ENCODE measurements at places on chromosomes 16 and 17. TPM values are rescaled to one million over a fixed set of nuclear protein-coding genes. Genes with fewer than 3 reads are reported as not detected.

The DPEP2NB gene
- total RNA-seq, result not detected

The SLC9A5 gene
- 1.9 TPM for total RNA-seq

The KRTAP16-1 gene
- total RNA-seq, result not detected

The RPUSD1 gene
- 32.2 TPM for total RNA-seq

The SP6 gene
- total RNA-seq, result under 0.01 TPM

The TNS4 gene
- total RNA-seq, result not detected

The GPR139 gene
- not detected for total RNA-seq

The GINS2 gene
- 8.6 TPM for total RNA-seq

The PERCC1 gene
- not detected for total RNA-seq

The ZNF469 gene
- 9.7 TPM for total RNA-seq

The LRRC37B gene
- 14.2 TPM for total RNA-seq

The TBC1D3D gene
- not detected for total RNA-seq

The PRR15L gene
- total RNA-seq, result not detected

The BAIAP2 gene
- total RNA-seq, result 25.0 TPM

The ZP2 gene
- total RNA-seq, result not detected

The CEP295NL gene
- 5.6 TPM for total RNA-seq

The OSGIN1 gene
- total RNA-seq, result 3.2 TPM

The P2RX5 gene
- total RNA-seq, result 0.32 TPM

The ANKFN1 gene
- under 0.01 TPM for total RNA-seq

The KAT7 gene
- 43.2 TPM for total RNA-seq

The SCN4A gene
- under 0.01 TPM for total RNA-seq

The CIBAR2 gene
- total RNA-seq, result not detected

The C16orf46 gene
- 0.86 TPM for total RNA-seq

The ADAD2 gene
- not detected for total RNA-seq

The KRTAP1-5 gene
- total RNA-seq, result 16.4 TPM

The HS3ST3B1 gene
- total RNA-seq, result 7.4 TPM

The DNASE1L2 gene
- total RNA-seq, result 0.64 TPM

The GDPD3 gene
- total RNA-seq, result 0.43 TPM

The LDAF1 gene
- total RNA-seq, result 41.9 TPM

The NPTX1 gene
- total RNA-seq, result 1.3 TPM

The TBC1D3 gene
- total RNA-seq, result not detected

The BRD7 gene
- 29.0 TPM for total RNA-seq

The UBALD1 gene
- 10.3 TPM for total RNA-seq

The SLC38A8 gene
- not detected for total RNA-seq

The GAS2L2 gene
- total RNA-seq, result not detected

The TMEM98 gene
- 128 TPM for total RNA-seq

The RHBDF2 gene
- total RNA-seq, result 14.2 TPM

The PITPNM3 gene
- total RNA-seq, result 0.64 TPM

The CCL13 gene
- not detected for total RNA-seq

All from fibroblast of villous mesenchyme (primary cell).